ENCODE measurements at places on chromosomes 12 and 14.

DNA sequence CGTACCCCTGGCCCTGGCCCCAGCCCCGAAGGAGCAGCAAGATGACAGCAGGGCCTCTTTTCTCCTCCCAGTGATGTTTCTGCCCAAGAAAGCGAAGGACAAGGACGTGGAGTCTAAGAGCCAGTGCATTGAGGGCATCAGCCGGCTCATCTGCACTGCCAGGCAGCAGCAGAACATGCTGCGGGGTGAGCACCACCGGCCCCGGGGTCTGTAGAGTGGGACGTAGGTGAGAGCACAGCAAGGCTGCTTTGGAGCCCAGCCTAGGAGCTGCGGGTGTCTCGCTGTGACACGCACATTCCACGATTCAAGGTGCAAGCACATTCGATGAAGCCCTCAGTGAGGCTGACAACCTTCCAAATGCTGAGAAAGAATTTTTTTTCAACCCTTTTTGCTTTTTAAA is 5.2 kb upstream of the TEX22 start:
- no peak for DNase-seq

GRCh38 chr14:31819281-31819680 is 257.8 kb upstream of the ARHGAP5 start:
- no peak for DNase-seq

DNA sequence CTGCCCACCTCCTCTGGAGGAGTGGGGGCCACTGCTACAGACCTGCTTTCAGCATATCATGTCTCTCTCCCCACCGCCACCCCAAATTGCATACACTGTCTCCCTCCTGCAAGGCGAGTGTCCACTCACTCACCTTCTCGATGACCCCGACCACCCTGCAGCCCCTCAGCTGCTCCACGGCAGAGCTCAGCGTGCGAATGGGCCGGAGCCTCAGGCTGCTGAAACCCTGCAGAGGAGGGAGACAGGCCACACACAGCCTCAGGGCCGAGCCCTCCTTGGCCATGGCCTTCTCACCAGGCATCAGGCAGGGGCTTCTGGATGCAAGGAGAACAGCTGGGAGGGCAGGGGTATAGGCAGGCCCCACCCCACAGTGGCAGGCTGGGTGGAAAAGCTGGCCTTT is 4.7 kb downstream of the RPS6KL1 start:
- no peak for DNase-seq

DNA sequence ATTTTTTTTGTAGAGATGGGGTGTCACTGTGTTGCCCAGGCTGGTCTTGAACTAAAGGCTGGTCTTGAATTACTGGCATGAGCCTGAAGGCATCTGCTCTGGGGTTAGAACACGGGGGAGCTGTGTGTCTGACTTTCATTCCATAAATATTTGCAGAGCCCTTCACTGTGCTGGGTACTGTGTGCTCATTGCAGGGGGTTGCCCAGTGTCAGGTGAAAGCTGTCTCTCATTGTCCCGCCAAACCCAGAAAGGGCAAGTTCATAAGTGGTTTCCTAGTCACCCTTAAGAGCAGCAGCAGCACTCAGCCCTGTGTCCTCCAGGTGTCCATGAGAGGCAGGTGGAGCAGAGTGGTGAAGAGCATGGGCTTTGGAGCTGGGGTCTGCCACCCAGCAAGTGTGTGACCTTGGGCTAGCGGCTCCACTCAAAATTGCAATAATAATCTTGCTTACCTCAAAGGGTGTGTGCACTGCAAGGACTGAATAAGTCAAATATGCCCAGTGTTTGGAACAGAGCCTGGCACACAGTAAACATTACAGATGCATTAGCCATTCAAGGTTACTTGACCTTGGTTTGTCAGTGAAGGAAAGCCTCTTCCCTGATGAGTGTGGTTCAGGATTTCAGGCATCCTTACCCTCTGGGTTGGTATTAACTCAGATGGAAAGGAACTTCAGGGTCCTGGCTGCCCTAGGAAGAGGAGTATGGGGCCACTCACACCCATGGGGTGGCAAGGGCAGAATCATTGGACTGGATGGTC is 4.4 kb upstream of the SMIM41 start:
- no peak for DNase-seq

DNA sequence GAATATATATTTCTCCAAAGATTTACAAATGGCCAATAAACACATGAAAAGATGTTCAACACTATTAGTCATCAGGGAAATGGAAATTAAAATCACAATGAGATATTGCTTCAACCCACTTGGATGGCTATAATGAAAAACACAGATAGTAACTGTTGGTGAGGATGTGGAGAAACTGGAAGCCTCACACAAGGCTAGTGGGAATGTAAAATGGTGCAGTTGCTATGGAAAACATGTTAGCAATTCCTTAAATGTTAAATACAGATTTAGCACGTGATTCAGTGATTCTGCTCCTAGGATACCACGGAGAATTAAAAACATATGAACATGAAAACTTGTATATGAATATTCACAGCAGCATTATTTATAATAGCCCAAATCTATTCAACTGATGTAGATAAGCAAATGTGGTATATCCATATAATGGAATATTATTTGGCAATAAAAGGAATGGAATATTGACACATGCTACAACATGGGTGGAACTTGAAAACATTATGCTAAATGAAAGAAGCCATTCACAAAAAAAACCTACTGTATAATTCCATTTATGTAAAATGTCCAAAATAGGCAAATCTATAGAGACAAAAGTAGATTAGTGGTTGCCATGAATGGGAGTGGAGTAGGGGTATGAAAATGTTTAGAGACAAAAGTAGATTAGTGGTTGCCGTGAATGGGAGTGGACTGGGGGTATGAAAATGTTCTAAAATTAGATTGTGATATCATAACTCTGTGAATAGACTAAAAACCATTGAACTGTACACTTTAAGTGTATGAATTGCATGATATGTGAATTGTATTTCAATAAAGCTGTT is 227.1 kb upstream of the DDHD1 start:
- DNase-seq: no peak

DNA sequence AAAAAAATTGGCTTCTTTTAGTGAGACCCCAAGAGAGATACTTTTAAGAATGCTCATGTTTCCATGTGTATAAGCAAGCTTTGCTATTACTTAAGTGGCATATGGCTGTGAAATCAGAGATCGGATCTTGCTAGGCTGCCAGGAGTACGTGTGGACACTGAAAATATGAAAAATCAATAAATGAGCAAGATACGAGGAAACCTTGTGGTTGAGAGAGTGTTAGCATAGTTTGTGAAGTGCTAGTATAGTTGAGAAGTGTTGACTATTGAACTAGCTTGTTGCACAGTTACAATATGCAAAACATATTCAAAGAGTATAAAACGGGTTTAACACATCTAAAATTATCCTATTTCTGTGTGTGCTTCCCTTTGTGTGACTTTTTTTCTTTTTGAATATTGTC is 230.9 kb upstream of the NOVA1 start:
- no peak for DNase-seq

DNA sequence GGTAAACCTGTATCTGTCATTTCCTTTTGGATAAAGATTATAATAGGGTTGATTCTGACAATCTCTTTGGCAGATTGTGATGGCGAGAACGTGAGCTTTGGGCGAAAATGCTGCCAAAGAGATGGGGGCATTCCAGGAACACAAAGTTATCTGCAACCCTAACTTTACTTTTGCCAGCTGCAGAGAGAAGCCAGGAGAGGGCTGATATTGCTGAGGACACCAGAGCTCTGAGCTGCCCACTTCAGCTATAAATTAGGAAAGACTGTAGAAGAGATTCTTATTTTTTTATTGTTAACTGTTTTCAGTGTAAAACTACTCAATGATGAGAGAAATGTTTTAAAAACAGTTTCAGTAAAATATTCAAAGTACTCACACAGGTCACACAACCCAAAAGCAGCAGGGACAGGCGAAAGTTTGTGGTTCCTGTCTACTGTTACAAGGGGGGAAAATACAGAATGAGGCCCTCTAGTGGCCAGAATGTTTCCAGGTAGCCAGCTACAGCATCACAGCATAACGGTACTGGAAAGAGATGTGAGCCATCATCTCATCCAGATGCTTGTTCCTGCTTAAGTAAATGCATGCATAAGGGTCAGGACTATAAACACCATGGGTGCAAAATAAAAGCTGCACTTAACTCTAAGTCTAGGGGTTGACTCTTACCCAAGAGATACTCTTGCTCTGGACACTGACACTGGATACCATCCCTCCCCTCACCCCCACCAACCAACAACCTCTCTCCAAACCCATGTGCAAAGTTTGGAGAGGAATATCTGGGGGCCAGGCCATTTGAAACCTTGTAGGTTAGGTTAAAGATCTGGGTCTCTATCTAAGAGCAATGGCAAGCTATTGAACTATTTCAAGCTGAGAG is 498.4 kb downstream of the RMST start:
- DNase-seq: peak; percentile 61

- no peak for DNase-seq
Measured at GRCh38 chr12:64261813-64262212, 39.7 kb upstream of the KICS2 start.

- no peak for DNase-seq
Measured at GRCh38 chr12:109302358-109302757, 6.7 kb downstream of the FOXN4 start.

DNA sequence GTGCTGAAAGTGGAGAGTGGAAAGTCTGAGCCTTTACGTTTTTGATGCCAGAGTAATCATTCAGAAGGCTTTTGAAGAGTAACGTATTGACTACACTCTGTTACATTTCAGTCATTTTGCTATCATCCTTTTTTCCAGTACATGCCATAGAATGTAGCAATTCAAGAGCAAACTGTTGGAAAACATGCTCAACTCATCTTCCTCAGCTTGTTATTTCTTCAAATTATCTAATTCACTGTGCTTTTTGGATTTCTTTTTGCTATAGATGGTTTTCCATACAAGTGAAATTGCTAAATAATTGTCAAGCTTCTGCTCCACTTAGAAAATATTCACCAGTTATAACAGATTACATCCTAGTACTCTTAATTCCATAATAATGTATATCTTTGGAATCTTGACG is 129.9 kb upstream of the CLEC14A start:
- no peak for DNase-seq

DNA sequence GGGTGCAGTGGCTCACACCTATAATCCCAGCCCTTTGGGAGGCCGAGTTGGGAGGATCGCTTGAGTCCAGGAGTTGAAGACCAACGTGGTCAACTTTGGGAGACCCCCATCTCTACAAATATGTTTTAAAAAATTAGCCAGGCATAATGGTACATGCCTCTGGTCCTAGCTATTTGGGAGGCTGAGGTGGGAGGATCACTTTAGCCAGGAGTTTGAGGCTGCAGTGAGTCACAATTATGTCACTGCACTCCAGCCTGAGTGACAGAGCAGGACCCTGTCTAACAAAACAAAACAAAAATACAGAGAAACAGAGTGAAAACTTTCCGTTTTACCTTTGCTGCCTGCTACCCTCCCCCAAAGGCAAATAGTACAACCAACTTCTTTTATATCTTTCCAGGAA is 60.2 kb downstream of the SRGAP1 start:
- no peak for DNase-seq

DNA sequence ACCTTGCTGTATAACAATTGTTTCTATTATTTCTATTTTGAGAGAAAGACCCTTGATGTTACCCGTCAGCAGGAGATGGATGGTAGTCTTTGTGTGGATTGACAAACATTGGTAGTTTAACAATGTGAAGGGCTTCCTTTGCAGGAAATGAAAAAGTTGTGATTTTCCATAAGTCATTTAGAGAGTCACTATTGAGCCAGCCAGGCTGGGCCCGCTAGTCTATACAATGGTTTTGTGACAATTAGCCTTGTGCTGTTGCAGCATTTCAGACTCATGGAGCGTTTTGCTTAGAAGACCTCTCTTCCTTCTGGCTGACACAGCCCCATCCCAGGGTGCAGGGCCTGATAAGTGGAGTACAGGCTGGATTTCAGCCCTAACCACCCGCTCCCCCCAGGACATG is 18.3 kb upstream of the SLC38A2 start:
- DNase-seq: no peak

- DNase-seq: peak; percentile 92
Measured at GRCh38 chr12:6872073-6873048, 742 bp downstream of the SPSB2 start.

GRCh38 chr12:79255288-79255687 is 390.7 kb downstream of the SYT1 start:
- peak; percentile 43 for DNase-seq

DNA sequence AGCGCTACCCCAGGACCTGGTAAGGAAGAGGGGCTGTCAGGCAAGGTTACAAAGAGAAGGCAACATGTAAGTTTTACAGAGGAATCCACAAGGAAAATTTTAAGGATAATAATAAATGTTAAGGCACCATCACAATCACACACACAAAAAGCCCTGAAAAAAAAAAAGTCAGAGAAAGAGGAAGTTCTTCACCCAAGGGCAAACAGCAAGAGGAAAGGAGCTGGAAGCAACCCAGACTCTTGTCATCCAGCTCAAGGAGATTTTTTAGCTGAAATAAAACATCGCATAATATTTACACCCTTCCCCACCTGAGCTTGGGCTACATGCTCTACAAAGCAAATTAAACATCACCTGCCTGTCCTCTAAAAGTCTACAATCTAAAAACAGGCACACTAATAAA is 9.5 kb downstream of the SPTB start:
- DNase-seq: no peak

- DNase-seq: no peak
Measured at GRCh38 chr12:88520436-88520820, 59.8 kb downstream of the KITLG start.

DNA sequence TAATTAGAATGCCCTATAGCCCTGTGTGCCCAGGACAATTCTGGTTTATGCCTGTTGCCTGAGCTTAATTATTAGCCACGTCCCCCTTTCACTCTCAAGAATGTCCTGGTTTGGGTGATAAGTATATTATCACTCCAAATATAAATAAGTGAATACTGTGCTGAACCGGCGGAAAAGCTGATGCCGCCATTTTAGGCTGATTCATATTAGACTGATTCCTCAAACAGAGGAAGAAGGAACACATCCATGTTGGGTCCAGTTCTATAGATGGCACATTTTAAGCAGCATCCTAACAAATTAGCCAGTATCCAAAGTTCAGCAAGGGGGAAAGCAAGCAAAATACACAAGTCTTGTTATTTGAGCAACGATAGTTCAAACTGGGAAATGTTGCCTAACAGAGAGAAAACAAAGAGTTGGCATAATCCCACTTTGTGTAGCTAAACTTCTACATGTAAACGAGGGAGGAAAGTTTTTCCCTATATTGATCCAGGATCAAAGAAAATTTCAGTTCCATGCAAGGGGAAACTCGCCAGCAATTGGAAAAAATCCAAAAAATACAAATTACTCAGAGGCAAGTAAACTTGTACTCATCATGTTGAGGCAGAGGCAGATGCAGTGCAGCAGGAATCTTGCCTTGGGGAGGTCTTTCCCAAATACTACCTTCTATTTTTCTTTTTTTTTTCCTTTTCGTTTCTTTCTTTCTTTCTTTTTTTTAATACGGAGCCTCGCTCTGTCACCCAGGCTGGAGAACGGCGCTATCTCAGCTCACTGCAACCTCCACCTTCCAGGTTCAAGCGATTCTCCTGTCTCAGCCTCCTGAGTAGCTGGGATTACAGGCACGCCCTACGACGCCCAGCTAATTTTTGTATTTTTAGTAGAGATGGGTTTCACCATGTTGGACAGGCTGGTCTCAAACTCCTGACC is 96.2 kb downstream of the ITPR2 start:
- no peak for DNase-seq

- DNase-seq: no peak
Measured at GRCh38 chr14:100203146-100203545, 35.8 kb upstream of the YY1 start.

Data from HAP-1 (cell line).